Activated gamma-delta T cell (primary cell): ENCODE measurements at places on chromosomes 1 and 21.

- no peak for DNase-seq
Measured at GRCh38 chr1:225343618-225344017, 84.2 kb downstream of the LBR start.

- no peak for DNase-seq
Measured at GRCh38 chr1:114712977-114713376, 3.6 kb downstream of the NRAS start.

GRCh38 chr1:197917805-197918651 is 856 bp downstream of the LHX9 start:
- no peak for DNase-seq

DNA sequence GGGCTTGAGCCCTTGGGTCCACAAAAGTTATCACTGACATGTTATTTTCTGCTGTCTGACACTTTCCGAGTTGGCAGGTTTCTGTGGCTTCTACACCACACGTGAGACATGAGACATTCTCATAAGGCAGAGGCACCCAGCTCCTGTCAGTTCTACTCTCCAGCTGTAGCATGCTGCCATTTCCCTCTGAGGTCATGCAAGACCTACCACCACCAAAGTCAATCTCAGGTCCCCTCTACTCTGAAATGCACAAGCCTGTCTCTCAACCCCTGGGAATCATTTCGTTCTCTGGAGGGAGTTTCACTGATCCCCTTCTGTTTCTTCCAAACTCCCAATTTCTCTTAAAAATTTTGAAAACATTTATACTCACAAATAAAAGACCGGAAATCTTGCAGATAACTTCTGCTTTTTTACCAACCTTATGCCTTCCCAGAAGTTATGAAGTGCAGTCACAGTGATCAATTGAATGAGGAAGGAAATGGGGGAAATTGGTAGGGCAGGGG is 39.5 kb upstream of the CR2 start:
- no peak for DNase-seq

- no peak for DNase-seq
Measured at GRCh38 chr1:115807723-115808122, 33.2 kb downstream of the NHLH2 start.

- DNase-seq: no peak
Measured at GRCh38 chr1:92817137-92817697, 14.6 kb upstream of the RPL5 start.

- no peak for DNase-seq
Measured at GRCh38 chr1:7329868-7330615, 441.1 kb upstream of the VAMP3 start.

DNA sequence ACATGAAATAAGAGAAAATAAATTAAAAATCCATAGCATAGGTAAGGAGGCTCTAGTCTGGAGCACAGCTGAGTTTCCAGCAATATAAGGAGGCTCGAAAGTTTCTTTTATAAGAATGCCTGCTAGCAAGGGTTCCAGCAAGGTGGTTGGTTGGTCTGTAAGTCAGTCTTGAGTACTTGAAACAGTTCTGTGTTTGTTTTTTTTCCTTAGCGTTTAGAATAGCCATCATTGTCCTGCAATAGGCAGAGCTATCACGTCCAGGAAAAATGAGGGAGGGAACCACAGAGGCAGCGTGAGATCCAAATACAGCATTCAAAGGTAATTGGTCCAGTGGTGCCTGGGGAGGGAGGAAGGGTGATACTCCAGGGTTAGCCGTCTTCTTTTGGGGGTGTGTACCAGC is 8.4 kb downstream of the UBE2Q1 start:
- DNase-seq: no peak
